SK-N-SH (cell line): ENCODE measurements at places on chromosomes 5 and 9.

DNA sequence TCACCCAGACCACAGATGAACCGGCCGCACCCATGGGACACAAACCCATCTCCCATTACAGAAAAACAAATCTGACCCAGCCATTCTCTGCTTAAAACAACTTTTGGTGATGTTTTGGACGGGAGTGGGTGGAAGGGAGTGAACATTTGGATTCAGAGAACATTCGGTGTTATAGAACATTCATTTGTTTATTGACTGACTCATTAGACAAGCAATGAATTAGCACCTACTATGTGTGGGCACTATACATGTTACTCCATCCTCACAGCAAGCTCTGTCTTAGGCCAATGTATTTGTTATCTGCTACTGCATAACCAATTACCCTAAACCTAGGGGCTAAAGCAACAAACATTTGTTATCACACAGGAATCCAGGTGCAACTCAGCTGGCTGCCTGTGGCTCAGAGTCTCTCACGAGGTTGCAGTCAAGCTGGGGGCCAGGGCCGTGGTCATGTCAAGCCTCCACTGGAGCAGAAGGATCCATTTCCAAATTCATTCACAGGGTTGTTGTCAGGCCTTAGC is 5.1 kb upstream of the ERGIC1 start:
- no peak for DNase-seq

DNA sequence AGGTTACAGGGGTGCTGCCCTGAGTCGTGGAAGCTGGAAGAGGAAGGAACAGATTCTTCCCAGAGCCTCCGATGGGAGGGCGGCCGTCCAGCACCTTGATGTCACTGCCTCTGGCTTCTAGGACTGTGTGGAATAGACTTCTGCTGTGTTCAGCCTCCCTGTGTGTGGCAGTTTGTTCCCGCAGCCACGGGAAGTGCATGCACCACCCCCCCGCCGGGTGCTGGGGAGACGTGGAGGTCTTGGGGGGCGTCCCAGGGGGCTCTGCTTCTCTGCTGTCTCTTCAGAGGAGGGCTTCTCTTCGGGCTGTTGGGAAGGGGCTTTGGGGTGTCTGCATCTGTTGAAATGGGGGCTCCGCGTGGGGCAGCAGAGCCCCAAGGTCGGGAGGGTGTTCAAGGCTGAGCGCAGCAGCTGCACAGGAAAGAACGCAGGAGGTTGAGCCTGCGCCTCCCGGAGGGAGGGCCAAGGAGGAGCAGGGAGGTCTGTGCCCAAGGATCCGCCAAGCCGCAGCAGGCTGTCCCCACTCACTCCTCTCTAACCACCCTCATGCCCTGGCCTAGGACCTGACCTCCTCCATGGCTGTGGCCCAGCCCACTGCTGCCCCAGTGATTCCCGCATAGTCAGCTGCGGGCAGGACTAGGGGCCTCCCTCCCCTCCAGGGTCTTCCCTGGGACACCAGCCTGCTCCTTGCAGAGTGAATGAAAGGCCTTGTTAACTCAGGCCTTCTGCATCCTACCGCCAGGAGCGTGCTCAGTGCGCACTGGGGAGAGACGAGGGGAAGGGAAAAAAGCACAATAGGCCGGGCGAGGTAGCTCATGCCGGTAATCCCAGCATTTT is 45.0 kb downstream of the ROPN1L start:
- no peak for DNase-seq

DNA sequence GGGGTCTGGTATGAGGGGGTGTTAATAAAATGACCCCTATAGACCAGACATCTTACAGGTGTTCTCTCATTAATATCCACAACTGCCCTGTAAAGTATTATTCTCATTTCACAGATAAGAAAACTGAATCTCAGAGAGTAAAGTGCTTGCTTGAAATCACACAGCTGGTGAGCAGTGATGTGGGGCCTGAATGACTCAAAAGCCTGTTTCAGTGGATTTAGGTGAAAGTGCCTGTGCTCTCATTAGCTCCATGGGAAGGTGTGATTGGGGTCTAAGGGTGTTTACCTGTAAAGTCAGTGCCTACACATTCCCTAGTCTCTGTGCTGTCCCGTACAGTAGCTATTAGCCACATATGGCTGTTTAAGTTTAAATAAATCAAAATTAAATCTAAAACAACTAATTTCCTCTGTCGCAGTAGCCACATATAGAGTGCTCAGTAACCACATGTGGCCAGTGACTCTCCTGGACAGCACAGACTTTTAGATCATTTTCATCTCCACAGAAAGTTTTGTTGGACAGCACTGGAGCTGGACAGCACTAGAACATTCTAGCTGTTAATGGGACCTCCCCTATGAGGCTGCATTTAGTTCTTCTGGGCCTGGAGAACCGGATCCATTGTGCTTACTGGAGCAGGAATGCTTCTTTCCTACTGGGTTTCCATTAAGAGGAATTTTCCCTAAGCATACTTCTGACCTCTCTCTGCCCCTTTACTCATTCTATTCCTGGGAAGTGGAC is 52.5 kb upstream of the SEMA6A start:
- DNase-seq = no peak

DNA sequence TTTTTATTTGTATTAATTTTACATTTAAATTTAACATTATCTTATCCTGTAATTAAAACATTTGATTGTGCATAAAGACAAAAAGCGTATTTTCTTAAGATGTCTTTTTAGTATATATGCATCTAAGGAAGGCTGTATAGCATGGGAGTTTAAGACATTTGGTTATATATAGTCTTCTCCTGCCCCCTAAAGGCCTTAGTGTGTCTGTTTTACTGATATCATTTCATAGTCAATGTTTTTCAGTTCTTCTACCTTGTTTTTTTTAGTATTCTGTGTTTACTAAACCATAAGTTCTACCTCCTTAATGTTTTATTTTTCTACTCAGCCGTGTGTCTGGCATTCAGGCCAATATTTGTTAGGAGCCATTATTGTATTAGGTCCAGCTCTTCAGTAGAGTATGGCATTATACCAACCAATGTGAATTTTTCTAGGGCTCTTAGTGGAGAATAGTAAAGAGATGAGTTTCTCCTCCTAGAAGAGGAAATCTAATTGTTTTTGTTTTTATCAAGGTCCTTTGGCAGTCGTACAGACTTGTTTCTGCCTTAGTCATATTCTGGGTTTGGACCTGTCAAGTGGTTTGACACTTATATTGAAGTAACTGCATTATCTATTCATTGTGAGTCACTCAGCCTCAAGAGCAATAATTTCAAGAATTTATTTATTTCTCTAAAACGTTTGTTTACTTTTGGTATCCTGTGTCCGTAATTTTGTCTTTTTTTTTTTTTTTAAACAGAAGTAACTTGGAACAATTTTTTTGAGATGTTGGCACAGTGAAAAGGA is 74.8 kb downstream of the SLF1 start:
- DNase-seq = peak; percentile 16

DNA sequence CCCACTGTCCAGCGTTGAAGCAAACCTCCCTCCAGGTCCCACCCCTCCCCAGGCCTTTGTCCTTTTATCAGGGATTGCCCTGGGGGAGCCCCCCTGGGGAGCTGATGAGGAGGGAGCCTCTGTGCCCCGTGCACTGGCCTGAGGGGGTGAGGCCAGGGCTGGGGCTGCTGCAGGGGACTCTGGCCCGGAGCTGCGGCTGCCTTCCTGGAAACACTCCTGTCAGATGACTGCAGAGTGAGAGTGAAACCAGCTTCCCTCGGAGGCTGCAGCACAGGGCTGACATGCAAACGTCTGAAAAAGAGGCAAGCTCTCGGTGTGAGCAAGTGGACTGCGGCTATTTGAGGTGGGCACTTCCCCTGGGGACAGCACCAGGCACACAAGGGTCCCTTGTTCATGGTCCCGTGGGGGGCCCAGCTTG is 4.6 kb upstream of the TRAF2 start:
- no peak for DNase-seq

- DNase-seq = no peak
These were observed 23.9 kb downstream of the RIC1 start for GRCh38 chr9:5652821-5653220.

GRCh38 chr9:129550199-129550839 is 70.6 kb downstream of the C9orf50 start:
- peak; percentile 90 for DNase-seq

- DNase-seq = no peak
These were observed 57.5 kb upstream of the RXRA start for GRCh38 chr9:134268747-134269146.

DNA sequence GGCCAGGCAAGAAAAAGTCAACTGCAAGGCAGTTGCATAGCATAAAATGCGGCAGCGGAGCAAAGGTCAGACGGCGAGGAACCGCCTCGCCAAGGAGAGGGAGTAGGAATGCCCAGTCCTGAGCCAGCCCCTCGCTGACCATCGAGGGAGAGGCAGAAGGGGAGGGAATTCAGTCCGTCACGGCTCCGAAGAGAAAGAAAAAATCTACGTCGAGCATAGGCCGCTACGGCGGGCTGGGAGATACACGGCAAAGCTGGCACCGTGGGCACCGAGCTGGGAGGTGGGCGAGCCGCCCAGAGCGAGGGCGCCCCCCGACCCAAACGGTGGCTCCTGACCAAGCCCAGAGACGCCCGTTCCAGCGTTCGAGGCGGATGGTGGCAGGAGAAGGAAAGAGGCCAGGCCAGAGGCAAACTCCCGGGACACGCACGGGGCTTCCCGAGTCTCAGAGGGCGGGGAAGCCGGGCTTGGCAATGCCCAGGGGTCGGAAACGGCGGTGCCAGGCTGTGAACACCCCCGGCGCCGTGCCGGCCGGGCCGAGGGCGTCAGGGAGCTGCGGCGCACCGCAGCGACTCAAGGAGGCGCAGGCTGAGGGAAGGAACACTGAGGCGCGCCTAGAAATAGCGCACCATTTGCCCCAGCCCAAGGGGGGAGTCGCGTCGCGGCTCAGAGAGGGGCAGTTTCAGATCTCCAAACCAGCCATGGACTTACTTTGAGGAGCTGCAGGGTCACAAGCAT is 518 bp downstream of the SPRY4 start:
- DNase-seq = peak; percentile 60
